ENCODE measurements at places on chromosomes 16 and 17.

DNA sequence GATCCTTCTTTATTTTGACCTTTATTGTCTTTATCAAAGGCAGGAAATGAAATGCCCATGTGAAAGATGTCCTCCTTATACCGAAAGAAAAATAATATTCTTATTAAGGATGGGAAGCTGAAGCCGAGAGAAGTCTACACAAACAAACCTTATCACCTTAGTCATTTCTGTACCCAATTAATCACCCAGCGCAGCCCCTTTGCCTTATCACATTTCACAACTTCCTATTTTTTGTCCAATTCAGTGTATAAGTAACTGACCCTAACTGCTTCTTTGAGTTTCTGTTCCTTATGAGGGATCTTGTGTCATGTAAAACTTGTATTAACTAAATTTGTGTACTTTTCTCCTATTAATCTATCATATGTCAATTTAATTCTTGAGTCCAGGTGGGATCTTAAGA, 16.4 kb upstream of the CCL23 start:
- no peak for DNase-seq

GRCh38 chr17:58538811-58539409, 24.5 kb upstream of the MTMR4 start:
- no peak for DNase-seq

- DNase-seq: no peak
These were observed 216.9 kb downstream of the HAPSTR1 start for GRCh38 chr16:9308356-9308801.

GRCh38 chr17:61638087-61638486, 47.1 kb upstream of the NACA2 start:
- DNase-seq: no peak

GRCh38 chr16:4511441-4512082, 27.0 kb downstream of the CDIP1 start:
- no peak for DNase-seq

GRCh38 chr17:47698749-47699535, 5.0 kb downstream of the TBKBP1 start:
- peak; percentile 51 for DNase-seq

DNA sequence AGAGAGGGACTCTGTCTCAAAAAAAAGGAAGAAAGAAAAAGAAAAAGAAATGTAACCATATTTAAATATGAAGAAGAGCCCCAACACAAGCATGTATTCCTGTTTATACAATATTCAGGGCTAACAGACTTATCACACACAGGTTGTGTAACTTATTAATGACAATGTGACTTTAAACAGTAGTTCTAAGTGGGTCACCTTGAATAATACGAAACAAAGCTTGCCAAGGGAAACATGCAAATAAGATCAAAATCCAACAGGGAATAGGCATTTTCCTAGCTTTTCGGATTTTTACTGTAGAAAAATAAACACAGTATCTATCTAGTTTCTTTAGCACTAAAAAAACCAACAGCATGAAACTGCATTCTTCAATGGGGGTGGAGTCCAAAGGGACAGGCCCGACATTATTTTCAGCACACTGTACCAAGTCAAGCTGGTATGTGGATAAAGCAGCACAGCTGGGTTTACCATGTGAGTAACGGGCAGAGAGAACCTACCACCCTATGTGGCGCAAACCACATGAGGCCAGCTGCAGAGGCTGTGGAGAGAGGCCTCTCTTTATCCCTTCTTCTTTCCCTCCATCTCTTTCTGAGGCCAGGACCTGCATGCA, 45.3 kb downstream of the TOM1L2 start:
- DNase-seq: no peak

GRCh38 chr16:85173981-85174751, 61.9 kb upstream of the CIBAR2 start:
- DNase-seq: no peak

- DNase-seq: no peak
These were observed 18.7 kb downstream of the TSPOAP1 start for GRCh38 chr17:58309918-58310259.

DNA sequence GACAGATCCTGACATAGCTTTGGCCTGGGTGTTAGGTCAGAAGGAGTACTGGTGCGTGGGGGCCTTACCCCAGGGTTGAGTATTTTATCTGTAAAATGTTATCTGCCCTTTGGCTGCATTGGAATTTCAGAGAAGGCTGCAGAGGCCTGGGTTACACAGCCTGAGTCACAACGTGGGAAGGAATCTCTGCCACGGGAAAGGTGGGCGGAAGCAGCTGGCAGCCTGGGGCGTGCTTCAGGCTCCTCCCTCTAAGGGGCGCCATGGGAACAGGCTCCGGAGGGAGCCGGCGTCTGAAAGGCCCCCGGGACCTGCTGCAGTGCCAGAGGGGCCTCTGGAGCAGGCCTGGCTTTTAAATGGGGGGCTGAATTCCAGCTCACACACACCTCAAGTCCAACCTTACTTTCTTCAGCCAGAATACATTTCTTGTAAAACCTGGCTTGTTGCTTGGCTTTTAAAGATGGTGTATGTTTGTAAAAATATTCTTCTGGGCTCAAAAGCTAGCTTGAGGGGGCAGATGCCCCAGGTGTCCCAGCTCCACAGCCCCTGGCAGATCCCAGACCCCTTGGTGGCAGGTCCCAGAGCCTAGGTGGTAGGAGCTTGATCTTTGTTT, 142.2 kb downstream of the RAB11FIP4 start:
- DNase-seq: no peak

DNA sequence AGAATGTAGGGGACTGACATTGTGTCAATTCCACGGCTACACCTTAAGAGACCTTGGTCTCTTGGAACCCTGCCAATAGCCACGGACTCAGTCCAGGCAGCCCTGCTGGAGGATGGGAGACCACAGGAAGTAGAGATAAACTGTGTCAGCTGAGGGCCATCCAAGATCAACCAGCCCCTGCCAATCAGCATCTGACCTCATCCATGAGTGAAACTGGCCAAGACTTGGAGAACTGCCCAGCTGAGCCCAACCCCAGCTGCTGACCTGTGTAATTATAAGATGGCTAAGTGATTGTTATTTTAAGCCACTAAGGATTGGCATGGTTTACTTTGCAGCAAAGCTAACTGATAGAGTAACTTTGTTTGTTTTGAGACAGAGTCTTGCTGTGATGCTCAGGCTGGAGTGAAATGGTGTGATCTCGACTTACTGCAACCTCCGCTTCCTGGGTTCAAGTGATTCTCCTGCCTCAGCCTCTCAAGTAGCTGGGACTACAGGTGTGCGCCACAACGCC, 13.3 kb upstream of the YWHAE start:
- DNase-seq: no peak

DNA sequence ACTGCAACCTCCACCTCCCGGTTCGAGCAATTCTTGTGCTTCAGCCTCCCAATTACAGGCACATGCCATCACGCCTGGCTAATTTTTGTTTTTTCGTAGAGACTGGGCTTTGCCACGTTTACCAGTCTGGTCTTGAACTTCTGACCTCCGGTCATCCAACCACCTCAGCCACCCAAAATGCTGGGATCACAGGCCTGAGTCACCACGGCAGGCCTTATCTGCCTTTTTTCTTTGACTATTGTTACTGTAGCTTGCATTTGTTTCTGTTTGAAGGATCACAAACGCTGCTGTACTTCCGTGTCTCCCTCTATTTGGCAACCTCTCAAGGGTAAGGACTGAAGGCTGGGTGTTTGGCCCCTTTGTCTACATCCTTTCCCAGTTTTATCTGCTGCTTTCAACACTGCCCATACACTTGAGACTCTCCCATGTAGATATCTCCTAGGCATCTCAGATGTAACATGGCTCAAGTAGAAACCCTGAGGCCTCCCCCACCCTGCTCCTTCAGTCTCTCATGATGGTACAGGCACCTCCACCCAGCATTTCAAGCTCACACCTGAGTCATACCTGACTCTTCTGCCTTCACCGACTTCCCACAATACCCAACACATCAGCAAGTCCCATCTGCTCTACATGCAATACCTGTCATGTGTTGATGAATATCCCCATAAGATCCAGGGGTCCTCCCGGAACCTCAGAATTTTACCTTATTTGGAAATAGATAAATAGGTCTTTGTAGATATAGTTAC, 219.0 kb downstream of the CPPED1 start:
- no peak for DNase-seq

- DNase-seq: peak; percentile 21
These were observed at the start of gene FLII for GRCh38 chr17:18258356-18259038. FLII (minus strand) TSS chr17:18258738; CDS start chr17:18258690, 48 bp downstream.

DNA sequence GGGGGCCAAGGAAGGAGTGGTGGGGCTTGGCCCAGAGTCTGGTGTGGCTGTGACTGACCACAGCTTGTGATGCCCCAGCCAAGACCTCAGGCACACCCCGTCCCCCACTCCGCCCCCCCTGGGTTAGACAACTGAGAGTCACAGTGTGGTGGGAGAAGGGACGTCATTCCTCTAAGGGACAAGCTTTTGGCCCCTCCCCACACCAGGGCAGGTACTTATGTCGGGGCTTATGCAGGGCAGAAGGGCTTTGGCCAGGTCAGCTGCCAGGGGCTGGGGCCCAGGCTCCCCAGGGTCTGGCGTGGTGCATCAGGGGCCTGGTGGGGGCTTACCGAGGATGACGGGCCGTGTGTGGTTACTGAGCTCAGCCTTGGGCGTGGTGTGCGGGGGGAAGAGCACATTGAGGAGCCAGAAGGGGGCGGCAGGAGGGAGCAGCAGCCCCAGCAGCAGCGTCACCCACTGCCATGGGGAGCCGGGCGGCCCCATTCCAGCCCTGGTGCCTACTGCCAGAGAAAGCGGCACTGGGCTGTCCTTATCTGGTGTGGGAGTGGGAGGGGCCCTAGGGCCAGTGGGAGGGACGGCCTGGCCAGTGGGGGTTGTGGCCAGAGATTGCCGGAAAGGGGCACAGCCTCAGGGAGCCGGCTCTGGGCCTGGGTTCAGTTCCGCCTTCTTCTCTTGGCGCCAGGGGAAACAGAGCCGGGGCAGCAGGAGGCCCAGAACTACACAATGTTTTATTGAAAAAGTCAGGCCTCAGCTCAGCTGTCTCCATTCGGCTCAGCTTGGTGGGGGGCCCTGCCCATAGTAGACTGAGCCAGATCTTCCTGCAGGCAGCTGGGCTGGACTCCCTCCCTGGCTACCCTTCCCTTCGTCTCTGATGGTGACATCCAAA, at the start of gene LCAT:
LCAT (minus strand) TSS at position 502 of the 886 bp plus-strand sequence; CDS start at position 483, 19 bp downstream.
- no peak for DNase-seq

- DNase-seq: no peak
These were observed 3.8 kb downstream of the EMP2 start for GRCh38 chr16:10576390-10577304.

- DNase-seq: no peak
These were observed 12.6 kb upstream of the ARHGAP17 start for GRCh38 chr16:25027781-25028180.

DNA sequence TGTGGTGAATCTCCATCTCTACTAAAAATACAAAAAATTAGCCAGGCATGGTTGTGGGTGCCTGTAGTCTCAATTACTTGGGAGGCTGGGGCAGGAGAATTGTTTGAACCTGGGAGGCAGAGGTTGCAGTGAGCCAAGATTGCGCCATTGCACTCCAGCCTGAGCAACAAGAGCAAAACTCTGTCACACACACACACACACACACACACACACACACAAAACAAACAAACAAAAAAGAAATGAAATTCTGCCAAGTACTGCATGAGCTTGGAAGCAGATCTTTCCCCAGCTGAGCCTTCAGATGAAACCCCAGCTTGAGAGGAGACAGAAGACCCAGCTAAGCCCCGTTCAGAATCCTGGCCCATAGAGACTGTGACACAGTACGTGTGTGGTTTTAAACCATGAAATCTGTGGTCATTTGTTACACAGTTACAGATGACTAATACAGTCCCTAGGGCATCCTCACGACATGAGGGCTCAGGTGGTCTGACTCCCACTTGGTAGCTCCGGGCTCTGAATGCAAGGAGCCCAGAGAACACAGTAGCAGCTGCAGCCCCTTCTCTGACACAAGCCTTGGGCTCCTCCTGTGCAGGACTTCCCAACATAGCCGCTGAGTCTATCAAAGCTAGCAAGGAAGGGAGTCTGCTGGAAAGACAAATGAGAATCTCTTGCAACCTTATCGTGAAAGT, 132.8 kb downstream of the SEC14L1 start:
- DNase-seq: no peak

DNA sequence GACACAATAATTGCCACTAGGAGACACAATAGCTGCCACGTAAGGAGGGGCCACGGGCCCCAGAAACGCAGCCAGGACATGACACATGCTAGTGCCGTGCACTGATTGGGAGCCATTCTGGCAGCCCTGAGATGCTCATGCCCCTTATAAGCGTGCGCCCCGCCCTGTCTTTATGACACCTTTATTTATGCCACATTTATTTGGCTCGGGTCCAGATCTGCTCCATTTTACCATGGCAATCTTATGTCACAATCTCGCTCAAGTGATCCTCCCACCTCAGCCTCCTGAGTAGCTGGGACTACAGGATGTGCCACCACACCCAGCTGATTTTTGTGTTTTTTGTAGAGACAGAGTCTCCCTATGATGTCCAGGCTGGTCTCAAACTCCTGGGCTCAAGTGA, 43.8 kb upstream of the NF1 start:
- DNase-seq: no peak

- no peak for DNase-seq
These were observed 13.1 kb downstream of the MPHOSPH6 start for GRCh38 chr16:82156761-82157533.

- DNase-seq: no peak
These were observed 104.7 kb downstream of the UTP18 start for GRCh38 chr17:51365090-51365489.

DNA sequence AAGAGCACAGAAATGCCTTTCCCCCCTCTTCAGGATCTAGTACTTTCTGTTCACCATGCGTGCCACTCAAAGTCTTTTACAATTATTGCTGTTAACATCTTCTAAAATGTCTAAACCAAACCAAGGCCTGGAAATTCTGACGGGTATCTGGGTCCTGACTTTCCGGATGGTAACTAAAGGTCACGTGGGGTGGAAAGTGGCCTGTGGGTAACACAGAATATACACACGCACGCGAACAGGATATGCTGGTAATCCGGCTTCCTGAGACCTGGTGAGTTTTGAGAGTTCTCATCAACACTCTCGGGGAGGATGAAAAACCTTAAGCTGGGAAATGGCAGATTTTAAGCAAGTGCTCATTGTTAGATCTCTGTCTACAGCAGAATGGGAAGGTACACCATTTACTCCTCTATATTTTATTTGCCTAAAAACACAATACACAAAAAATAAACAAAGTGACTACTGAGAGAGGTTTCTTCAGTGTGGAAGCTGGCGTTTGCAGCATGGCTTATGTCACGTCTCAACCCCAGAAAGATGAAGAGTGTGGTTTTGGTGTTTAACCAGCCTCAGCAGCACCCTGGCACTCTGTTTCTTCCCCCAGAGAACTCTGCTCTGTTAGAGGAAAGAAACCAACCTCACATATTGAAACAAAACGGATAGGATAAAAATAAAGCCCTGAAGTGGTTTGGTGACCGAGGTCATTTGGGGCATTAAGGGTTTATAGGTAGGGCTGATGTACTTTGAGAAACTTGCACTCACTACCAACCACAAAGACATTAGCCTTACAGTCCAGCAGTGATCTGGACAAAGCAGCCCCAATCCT, 37.3 kb downstream of the SMG6 start:
- DNase-seq: peak; percentile 66

Data from NK-92 treated with Interleukin-12 subunit alpha and Interleukin-12 subunit beta, amount 100 ng/mL, for 24 hours (cell line).